ENCODE measurements at places on chromosomes 4 and X.
A peak's percentile ranks its signal among the peaks of the same experiment; 100 is the strongest.

DNA sequence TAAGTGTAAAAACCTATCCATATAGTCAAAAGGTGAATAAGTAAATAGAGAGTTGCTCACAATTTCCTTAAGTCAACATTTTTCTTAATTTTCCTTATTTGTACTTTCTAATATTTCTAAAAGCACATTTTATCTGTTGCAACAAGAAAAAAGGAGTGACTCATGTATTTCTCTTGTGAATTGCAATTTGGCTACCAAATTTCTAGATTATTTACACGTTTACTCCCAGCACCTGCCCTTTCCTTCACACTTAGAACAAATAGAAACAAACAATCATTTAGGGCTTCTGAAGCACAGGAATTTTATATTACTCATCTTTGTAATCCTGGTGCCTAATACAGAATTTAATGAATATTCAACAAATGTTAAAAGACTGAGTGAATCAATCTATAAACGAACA, 22.2 kb downstream of the BTC start:
- DNase-seq, result no peak

DNA sequence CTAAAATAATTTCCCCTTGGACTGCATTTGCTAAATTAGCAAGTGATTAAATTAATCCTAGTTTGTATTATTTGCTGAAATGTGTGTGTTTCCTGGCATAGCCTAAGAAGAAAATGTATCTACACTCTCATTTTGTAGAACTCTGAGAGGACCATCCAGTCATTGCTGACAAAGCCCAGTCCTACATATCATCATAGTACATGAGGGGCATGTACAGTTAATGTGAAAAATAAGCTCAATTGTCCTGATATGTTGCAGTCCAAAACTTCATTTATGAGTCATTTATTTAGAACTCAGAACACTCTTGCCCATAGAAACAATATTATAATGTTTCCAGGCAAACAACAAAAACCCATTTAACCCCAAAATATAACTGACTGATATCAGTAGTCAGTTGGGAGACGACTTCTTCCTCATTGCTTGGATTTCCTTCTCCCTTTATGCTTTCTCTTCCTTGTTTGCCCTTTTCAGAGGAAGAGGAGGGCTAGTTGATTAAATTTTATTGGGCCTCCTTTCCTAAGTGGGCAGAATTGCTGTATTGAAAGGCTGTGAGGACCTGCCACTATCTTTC, 26.9 kb upstream of the BBS12 start:
- peak; percentile 79 for DNase-seq

DNA sequence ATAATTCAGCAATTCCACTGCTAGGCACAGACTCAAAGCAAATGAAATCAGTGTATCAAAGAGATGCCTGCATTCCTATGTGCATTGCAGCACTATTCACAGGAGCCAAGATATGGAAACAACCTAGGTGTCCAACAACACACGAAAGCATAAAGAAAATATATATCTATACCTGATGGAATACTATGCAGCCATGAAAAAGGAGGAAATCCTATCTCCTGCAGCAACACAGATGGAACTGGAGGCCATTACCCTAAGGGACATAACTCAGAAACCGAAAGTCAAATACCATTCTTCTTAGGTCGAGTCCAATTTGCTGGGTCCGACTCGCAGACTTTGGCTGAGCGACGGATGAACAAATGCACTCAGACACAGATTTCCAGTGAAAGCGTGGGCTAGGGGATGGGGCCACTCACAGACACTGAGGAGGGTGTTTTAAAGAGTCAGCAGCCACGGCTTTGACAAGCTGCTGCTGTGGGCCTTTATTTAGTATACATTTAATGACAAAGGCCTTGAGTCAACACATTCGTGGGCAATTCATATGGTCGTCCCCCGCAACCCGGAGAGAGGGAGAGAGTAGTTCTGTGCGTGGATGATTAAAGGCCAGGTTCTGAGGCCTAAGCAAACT, 93.8 kb downstream of the DHRSX start:
- no peak for DNase-seq

- no peak for DNase-seq
Measured at GRCh38 chr4:74733756-74734155, 60.6 kb downstream of the BTC start.

DNA sequence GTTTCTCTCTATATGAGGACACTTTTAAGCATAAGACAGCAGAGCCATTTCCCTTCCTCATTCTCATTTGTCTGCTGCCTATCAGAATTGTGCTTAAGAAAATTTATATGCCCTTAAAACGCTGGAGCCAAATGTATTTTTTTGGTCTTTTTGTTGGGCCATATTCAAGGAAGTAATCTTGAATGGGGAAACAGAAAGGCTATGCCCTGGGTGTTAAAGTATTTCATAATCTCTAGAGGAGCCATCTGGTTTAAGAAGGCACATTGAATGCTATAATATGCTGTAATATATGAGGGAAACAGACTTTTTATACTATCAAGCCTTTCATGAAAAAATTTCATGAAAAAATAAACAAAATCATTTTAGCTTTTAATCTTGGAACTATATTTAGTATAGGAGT, 4.3 kb downstream of the DMD start:
- no peak for DNase-seq

- DNase-seq, result no peak
Measured at GRCh38 chr4:124123181-124123580, 589.4 kb downstream of the ANKRD50 start.

GRCh38 chr4:37803348-37803973, 23.0 kb upstream of the PGM2 start:
- DNase-seq, result peak; percentile 66

GRCh38 chr4:100826808-100827548, 309.2 kb upstream of the EMCN start:
- peak; percentile 78 for DNase-seq
